ENCODE measurements at places on chromosomes 13 and 19.

GRCh38 chr13:111967572-111968201 lies 99.3 kb upstream of the SOX1 start:
- DNase-seq: no peak

GRCh38 chr19:5697890-5698634 lies 8.0 kb downstream of the RPL36 start:
- no peak for DNase-seq

DNA sequence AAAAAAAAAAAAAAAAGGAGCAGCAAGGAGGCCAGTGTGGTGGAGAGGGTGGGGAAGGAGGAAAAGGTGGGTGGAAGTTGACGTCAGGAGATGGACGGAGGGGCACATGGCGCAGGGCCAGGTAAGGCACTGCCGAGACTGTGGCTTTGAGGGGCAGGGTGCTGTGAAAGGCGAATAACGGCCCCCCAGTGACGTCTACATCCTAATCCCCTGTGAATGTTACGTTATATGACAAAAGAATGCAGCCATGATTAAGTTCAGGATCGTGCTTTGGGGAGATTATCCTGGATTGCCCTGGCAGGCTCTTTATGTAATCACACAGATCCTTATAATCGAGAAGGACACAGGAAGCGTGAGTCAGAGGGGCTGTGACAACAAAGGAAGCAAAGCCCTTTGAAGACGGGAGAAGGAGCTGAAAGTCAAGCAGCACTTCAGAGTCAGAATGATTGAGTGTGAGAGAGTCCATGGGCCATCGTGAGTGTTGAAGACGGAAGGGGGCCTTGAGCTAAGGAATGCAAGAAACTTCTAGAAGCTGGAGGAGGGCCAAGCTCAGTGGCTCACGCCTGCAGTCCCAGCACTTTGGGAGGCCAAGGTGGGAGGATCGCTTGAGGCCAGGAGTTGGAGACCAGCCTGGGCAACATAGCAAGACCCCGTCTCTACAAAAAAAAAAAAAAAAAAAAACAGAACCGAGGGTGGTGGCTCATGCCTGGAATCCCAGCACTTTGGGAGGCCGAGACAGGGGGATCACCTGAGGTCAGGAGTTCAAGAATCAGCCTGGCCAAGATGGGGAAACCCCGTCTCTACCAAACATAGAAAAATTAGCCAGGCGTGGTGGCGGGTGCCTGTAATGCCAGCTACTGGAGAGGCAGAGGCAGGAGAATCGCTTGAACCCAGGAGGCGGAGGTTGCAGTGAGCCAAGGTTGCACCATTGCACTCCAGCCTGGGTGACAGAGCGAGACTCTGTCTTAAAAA lies 13.8 kb upstream of the CEACAM16 start:
- DNase-seq: no peak

GRCh38 chr13:41054212-41054877 lies 7.0 kb upstream of the WBP4 start:
- DNase-seq: peak; percentile 18

DNA sequence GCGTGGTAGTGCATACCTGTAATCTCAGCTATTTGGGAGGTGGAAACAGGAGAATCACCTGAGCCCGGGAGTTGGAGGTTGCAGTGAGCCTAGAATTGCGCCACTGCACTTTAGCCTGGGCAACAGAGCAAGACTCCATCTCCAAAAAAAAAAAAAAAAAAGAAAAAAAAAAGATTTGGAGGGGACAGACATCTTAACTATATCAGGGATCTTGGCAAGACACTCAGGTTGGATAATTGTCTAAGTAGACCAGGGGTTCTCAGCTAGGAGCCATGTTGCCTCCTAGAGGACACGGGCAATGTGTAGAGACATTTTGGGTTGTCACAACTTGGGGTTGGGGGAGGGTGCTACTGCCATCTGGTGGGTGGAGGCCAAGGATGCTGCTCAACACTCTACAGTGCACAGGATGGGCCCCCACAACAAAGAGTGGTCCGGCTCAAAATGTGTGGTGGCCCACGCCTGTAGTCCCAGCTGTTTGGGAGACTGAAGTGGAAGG lies 1.9 kb upstream of the ZNF580 start:
- peak; percentile 46 for DNase-seq

DNA sequence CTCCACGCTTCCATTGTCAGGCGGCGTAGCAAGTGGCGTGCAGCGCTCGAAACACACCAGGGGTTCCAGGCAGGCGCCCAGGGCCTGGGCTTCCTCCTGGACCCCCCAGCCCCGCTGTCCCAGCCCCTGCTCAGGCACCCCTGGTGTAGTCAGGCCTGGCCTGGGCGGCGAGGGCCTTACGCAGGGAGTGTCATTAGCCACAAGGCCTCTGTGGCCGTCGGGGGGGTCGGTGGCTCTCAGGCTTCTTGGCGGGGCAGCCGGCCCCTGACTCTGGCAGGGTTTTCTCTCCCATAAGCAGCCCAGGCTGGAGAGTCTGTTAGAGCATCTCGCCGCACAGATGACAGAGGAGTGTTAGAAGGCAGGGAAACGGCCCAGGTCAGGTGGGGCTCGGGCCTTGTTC lies 116.7 kb downstream of the KDM4B start:
- no peak for DNase-seq

DNA sequence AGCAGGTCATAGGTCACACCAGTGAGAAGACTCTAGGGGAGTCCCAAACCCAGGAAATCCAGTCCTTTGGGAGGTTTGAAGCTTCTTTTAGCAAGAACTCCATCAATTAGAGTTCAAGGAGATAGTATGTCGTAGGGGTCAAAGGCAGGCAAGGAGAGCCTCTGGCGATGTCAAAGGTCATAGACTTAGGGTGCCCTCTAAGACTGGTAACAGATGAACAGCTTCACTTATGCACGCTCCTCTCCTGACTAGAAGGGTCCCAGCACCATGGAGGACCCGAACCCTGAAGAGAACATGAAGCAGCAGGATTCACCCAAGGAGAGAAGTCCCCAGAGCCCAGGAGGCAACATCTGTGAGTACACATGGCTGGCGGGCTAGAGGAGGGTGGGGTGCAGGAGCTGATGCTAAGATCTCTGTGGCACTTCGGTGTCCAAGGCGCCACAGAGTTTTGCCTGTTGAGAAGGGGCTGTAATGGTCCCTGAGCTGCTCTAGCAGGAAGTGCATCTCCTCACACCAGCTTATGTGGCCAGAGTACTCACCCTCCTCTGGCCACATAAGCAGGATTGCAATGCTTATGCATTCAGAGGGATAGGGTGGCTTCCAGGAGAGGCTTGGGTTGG lies 557 bp downstream of the ZNF576 start:
- DNase-seq: no peak

- DNase-seq: no peak
These were observed 10.6 kb downstream of the CALM3 start for GRCh38 chr19:46611776-46612175.

DNA sequence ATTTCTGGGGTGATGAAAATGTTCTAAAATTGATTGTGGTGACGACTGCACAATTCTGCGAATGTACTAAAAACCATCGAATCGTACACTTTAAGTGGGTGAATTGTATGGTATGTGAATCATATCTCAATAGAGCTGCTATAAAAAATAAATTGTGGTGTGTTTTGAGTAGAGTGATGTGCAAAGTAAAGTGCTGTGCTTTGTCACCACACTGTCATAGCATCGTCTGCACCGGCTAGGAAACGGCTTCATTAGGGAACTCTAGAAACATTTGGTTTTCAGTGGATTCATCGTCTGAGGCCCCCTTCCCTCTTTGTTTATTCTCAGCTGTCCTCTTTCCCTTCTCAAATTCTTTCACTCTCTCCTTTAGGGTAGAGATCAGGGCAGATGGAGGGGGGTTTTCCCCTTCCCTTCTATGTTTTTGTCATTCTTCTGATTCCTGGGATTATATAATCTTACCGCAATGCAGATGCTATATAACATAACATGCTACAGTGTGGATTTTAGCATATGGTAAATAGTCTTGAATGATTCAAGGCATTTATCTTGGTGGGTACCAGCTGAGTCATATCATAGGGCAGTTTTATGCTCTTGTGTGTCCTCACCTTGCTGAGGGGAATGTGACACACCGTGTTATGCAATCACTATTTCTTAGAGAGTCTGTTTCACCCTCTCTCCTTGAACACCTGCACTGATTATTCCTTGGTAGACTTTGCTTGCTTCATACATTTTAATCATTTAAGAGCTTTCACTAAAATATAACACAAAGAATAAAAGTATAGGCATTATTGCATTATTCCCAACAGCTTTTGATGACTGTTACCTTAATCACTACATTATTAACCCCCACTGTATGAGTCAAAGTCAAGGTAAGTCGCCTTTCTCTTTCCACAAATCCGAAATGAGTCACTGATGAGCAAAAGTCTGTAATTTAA lies 239.4 kb downstream of the DCLK1 start:
- DNase-seq: no peak

DNA sequence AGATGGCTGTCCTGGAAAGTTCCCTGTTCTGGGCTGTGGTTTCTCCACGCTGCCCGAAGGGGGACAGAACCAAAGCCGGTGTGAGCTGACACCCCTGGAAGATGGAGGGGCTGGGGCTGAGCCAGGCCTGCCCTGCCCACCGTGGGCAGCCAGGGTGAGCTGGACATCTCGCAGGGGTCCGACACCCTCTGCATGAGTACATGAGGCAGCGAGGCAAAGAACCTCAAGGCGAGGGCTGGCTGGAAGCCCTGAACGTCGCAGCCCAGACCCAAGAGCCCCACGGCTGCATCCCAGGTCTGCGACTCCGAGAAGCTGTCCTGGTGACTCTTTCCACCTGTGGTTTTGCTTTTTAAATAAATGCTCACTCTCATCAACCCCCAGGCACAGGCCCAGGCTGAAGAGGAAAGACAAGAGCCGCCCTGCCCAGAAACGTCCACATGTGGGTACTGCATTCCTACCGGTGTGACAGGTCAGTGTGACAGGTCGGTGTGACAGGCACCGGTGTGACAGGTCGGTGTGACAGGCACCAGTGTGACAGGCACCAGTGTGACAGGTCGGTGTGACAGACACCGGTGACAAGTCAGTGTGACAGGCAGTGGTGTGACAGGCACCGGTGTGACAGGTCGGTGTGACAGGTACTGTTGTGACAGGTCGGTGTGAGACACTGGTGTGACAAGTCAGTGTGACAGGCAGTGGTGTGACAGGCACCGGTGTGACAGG lies 30.6 kb downstream of the GAS6 start:
- no peak for DNase-seq

DNA sequence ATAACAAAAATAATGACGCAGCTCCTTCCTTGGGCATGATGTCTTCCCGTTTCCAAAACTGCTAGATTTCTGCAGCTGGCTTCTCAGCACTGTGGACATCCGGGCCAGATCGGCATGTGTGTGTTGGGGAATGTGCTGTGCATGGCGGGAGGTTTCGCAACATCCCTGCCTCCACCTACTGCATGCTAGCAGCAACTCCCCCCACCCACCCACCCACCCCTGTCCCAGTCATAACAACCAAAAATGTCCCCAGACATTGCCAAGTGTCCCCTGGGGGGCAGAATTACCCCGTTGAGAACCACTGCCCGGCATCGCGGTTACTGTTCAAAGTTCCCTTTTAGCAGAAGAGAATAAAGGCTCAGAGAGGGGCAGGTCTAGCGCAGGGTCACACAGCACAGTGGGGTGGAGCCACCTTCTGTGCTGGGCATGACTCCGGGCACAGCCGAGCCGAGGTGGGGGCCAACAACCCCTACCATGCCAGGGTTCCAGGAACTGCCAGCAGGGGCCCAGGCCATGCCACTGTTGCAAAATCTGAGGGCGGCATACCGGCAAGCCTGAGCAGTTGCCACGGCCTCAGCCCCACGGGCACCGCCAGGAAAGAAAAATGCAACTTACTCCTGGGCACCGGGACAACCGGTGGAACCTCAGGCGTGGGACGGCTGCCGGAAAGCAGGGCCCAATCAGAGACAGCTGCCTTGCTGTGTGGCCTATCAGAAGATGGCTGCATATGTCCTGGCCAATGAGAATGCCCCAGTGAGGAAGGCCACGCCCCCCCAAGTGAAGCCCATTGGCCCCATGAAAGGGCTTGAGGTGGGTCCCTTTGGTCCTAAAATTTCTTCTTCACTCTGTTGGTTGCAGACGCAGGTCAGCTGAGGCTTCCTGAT lies 22.5 kb upstream of the NFIC start:
- no peak for DNase-seq

GRCh38 chr19:34645551-34645950 lies 31.4 kb downstream of the SCGB2B2 start:
- no peak for DNase-seq

- DNase-seq: no peak
These were observed 2.4 kb downstream of the GPX4 start for GRCh38 chr19:1105873-1106840.

DNA sequence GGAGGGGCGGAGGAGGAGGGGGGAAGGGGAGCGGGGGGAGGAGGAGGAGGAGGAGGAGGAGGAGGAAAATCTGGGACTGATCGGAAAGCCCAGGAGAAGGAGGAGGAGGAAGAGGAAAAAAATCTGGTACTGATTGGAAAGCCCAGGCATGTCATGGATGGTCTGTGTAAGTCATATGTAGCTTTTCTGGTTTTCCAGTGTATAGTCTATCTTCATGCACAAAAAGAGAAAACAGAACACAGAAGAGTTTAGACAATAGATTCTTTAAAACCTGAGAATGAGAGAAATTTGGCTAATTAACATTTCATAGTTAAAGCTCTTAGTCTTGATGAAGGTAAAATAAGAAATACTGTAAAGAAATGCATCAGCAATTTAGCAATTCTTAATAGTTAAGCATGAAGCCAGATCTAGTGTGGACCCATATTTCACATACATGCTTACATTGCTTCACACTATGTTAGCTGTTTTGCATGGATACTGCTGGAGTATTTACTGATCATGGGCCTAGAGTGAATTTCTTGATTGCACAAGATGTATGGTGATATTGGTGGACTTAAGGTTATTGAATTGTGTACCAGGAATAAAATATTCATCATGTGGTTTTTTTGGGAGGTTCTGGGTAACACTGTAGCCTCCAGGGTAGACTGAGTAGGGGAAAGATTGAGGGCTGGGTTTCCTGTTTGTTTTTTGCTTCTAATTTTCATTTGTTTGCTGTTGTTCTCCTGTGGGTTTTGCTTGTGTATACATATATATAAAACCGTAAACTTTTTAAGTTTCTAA lies 41.4 kb downstream of the SUCLA2 start:
- DNase-seq: no peak

DNA sequence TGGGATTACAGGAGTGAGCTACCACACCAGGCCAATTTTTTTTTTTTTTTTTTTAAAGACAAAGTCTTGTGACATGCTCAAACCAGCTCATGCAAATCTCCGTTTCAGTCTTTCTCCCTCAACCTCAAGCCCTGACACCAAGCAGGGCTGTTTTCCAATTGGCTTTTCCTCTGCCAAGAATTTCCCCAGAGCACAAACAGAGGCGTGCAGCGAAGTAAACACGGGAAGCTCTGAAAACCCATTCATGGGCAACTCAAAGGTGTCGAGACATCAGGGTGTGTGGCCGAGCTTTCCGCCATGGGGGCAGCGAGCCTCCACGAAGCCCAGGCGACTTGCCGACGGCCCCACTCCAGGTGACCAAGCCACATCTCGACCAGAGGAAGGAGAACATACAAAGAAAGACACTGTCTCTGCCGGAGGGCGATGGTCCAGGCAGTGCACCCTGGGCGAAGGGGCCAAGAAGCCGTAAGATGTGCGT lies 70.0 kb downstream of the INSR start:
- DNase-seq: no peak

Measured in stimulated activated CD4-positive, alpha-beta T cell treated with anti-CD3 and anti-CD28 coated beads, Interleukin-4, amount 100 ng/mL, for 48 hours (primary cell).